Upper lobe of right lung (tissue), 1 donor: ENCODE measurements at places on chromosomes 5 and 9.
A peak's percentile ranks its signal among the peaks of the same experiment; 100 is the strongest.

DNA sequence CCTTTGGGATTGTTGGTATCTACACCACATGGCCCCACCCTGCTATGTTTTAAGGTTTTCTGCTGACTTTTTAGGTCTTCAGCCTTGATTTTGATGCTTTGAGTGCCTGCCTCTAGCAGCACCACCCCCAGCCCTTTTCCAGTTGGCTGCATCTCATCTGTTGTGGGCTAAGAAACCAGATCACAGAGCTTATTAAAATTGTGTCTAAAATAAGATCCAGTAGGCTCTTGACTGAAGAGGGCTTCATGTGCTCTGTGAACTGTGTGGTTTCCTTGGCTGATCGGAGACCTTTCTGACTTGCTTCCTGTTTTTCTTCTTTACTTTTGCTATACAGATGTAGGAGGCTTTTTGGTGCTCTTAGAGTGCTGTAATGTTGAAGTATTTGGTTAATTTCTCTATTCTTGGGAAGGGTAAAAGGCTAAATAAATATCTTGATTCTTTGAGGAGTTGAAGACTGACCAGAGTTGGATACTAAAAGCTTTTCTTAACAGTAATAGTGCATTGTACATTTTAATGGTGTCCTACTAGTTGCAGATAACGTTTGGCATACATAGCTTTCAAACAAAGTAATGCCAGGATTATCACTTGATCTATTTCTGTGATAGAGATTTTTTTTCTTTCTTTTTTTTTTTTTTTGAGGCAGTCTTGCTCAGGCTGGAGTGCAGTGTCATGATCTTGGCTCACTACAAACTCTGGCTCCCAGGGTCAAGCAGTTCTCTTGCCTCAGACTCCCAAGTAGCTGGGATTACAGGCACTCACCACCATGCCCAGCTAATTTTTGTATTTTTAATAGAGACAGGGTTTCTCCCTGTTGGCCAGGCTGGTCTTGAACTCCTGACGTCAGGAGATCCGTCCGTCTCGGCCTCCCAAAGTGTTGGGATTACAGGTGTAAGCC lies 4.5 kb downstream of the UBE2D2 start:
- peak; percentile 9 for DNase-seq

- DNase-seq = no peak
Measured at GRCh38 chr5:66558560-66558959, 37.6 kb upstream of the MAST4 start.

GRCh38 chr9:26729187-26729586 lies 163.4 kb downstream of the CAAP1 start:
- DNase-seq = no peak

DNA sequence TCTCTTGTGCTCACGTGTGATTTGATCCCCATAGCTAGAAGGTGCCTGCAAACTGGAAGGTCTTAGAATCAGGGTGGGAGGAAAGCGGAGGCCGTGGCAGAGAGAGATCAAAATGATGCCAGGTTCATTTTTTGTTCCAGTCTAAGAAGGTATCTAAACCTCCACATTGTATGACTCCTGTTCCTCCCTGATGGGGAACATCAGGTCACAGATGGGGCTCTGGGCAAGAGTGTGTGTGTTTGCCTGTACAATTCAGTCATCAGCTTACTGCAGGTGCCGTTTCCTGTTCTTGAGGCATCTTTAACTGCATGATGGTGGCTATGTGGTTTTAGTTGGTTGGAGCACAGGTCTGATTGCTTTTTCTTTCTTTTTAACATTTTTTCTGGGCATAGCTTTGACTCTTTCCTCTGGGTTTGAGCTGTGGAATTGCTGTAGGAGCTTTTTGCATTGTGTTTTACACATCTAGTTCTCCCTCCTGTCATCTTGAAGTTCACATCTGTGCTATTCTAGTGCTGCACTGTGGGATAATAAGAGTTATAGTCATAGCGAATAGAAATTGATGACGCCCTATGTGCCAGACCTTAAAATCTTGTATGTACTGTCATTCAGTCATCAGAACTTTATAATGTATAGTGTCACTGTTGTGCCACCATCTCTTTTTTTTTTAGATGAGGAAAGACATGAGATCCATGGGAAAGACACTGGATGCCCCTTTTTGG lies 30.8 kb downstream of the ARHGAP26 start:
- no peak for DNase-seq

- DNase-seq = no peak
Measured at GRCh38 chr5:125198270-125198974, 452.0 kb upstream of the ZNF608 start.

GRCh38 chr5:52856564-52856963 lies 68.8 kb downstream of the ITGA1 start:
- DNase-seq = no peak

DNA sequence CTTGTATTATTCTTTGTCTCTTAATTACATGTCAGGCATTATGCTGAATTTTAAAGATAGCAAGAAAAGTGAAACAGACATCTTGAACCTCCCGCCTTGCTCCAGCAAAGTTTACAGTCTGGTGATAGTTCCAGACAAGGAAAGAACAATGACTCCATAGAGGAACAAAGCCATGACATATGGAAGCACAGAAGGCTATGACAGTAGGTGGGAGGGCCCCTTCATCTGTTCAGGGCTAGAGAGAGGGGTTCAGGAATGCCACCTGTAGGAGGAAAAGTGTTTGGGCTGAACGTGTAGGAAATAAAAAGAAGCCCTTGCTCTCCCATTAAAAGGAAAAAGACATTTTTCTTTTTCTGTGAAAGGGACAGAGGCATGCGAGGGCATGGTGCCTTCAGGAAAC lies 315.6 kb downstream of the TRIM32 start:
- DNase-seq = no peak
